ENCODE measurements at places on chromosomes 13 and 19. TPM values are rescaled to one million over a fixed set of nuclear protein-coding genes. Genes with fewer than 3 reads are reported as not detected.

The IRGC gene
- not detected for total RNA-seq

The STARD13 gene
- 2.1 TPM for total RNA-seq

The MEIS3 gene
- 44.0 TPM for total RNA-seq

The FIZ1 gene
- total RNA-seq = 21.5 TPM

The KCNN1 gene
- total RNA-seq = 8.4 TPM

GRCh38 chr13:70523622-70524021 lies 415.4 kb upstream of the KLHL1 start:
- no peak overlapping the region for H3K4me3 ChIP-seq
- H3K4me1 ChIP-seq = no peaks in the 10 kb centered on the region
- H3K27me3 ChIP-seq = no peaks in the 10 kb centered on the region
- H3K36me3 ChIP-seq = no peaks in the 10 kb centered on the region
- H3K27ac ChIP-seq = no peak overlapping the region

DNA sequence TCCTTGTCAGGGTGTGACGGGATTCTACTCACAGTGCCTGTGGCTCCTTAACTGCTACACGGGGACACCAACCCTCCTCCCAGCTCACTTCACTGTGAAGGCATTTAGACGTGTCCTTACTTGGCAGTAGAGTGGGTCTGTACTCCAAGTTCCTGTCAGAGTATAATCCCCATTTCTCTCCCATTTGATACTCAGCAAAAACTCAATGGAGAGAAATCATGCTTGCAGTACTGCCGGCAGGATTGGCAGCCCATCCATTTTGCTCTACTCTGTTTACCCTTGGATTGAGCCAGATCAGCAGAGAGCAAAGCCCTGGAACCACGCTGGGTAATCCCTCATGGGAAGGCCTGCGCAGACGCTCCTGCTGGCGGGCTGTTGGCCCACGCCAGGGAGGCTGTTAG lies 28.9 kb downstream of the ARL11 start:
- no peak overlapping the region for H3K4me3 ChIP-seq
- peaks cover 14% of the 10 kb centered on the region for H3K36me3 ChIP-seq
- no peak for DNase-seq
- no peaks in the 10 kb centered on the region for H3K4me1 ChIP-seq
- no peaks in the 10 kb centered on the region for H3K27me3 ChIP-seq

- no peak overlapping the region for H3K27ac ChIP-seq
- no peak overlapping the region for H3K4me3 ChIP-seq
Observed at GRCh38 chr13:53151336-53152056, 122.9 kb downstream of the OLFM4 start.

DNA sequence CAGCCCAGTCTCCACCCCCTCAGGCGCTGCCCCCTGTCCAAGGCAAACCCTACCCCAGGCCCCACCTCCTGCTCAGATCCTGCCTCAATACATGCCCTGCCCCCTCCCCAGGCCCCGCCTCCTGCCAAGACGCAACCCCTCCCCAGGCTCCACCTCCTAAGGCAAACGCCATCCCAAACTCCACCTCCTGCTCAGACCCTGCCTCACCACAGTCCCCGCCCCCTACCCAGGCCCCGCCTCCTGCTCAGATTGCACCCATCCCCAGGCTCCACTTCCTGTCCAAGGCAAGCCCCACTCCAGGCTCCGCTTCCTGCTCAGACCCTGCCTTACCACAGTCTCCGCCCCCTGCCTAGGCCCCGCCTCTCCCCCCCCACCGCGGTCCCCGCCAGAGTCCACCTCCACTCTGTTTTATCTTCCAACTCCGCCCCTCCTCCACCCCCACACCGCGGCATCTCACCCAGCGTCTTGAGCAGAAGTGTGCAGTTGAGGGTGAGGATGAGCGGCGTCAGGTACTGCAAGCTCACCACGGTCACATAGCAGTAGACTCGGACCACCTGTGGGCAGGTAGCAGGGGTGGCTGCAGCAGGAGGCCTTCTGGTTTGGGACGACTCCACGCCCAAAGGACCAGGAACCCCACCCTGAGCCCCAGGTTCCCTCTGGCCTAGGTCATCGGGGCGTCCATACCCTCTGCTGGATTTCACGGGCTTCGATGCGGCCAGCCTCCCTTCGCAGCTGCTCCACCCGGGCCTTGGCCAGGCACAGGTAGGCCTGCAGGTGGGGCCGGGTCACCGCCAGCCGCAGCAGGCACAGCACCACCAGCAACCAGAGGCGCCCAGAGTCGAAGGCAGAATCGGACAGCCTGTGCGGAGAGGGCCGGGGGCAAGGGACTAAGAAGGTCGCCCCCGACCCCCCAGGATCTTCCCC lies 17.7 kb downstream of the TMEM161A start:
- no peak overlapping the region for H3K27ac ChIP-seq
- H3K27me3 ChIP-seq = no peaks in the 10 kb centered on the region
- H3K36me3 ChIP-seq = peaks cover 33% of the 10 kb centered on the region
- peak overlapping the region; percentile 65 for H3K4me3 ChIP-seq
- H3K4me1 ChIP-seq = no peaks in the 10 kb centered on the region
- peak; percentile 100 for DNase-seq
